Adrenal gland (tissue), 19 donors: ENCODE measurements at places on chromosomes 4 and X. TPM values are rescaled to one million over a fixed set of nuclear protein-coding genes. Genes with fewer than 3 reads are reported as not detected.

GRCh38 chrX:105150557-105150956, 69.9 kb downstream of the TEX13A start:
- H3K4me1 ChIP-seq: no peaks in the 10 kb centered on the region
- H3K4me3 ChIP-seq: no peak overlapping the region
- H3K27me3 ChIP-seq: peaks cover 15% of the 10 kb centered on the region

- H3K4me1 ChIP-seq: no peaks in the 10 kb centered on the region
- no peak overlapping the region for H3K27ac ChIP-seq
- no peak overlapping the region for H3K4me3 ChIP-seq
- DNase-seq: no peak
- no peaks in the 10 kb centered on the region for H3K27me3 ChIP-seq
- no peaks in the 10 kb centered on the region for H3K36me3 ChIP-seq
Observed at GRCh38 chrX:9859711-9860555, 73.7 kb downstream of the SHROOM2 start.

The PASD1 gene
- not detected for total RNA-seq

The AWAT1 gene
- total RNA-seq: not detected

The RAB40A gene
- total RNA-seq: 3.1 TPM
